ENCODE measurements at places on chromosomes 4 and X.
A peak's percentile ranks its signal among the peaks of the same experiment; 100 is the strongest.

- DNase-seq, result peak; percentile 12
Measured at GRCh38 chrX:147738265-147738664, 173.5 kb upstream of the FMR1 start.

DNA sequence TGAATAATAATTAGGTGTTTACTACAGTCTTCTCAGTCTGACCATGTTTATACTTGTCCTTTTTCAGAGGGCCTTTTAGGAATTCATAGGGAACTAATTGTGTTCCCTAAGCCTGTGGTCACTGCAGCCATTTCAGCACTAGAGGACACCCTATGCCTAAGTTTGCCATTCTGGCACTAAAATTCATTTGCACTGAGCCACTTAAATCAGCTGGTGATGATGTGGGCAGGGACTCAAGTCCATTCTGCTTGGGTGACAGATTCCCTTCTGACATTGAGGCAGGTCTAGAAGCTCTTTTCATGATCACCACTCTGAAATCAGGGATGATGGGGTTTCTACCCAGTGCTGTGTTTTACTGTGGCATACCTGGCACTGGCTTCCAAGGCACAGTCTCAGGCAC, 1178.9 kb upstream of the DIAPH2 start:
- DNase-seq, result no peak

DNA sequence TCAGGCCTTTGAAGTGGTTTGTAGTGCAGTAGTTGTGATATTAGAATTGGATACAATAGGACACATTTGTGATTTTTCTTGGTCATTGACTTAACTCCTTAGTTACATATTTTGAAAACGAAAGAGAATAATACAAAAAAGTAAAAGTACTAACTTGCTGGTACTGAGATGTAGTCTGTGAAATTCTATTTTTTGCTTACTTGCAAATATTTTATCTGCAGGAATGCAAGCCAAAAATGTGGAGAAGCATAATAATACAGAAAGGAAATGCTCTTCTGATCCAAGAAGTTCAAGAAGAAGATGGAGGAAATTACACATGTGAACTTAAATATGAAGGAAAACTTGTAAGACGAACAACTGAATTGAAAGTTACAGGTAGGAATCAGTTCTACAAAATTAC, 46.7 kb upstream of the TEX13A start:
- no peak for DNase-seq

GRCh38 chr4:106422766-106423165, 54.2 kb upstream of the GIMD1 start:
- no peak for DNase-seq

DNA sequence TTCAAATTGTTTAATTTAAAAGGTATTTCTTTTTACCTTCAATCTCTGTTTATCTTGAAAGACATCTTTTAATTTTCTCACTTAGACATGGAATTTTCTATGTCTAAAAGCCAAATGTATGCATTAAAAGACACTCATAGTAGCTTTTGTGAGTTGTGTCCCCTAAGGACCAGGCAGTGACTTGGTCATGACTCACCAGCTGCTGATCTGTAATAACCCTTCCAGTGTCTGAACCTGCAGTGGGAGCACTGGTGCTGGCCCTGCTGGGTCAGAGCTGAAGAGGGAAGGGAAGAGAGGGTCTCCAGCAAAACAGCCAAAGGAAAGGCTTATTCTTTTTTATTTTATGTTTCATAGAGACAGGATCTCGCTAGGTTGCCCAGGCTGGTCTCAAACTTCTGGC, 31.1 kb upstream of the SH3D19 start:
- DNase-seq, result no peak

- no peak for DNase-seq
Measured at GRCh38 chr4:18247189-18247588, 225.6 kb upstream of the LCORL start.

DNA sequence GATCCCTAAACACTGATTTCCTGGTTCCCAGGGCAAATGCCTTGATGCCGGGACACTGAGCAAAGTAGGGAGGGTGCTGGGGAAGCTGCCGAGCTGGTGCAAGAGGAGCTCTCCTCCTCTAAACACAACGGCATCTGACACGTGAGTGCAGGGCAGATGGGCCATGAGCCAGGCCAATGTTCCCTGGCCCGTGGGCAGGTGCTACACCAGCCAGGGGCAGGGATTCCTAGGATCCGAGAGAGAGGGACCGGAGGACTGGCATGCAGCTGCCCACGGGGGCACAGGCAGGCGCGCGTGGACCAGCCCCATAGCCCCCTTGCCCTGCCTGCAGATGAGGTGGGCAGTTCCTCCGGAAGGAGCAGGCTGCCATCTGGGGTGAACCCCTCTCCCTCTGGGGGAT, 66.8 kb upstream of the AFAP1 start:
- DNase-seq, result no peak

GRCh38 chr4:188780028-188780427, 640.8 kb downstream of the TRIML1 start:
- DNase-seq, result no peak

- no peak for DNase-seq
Measured at GRCh38 chrX:19990151-19990555, 708 bp downstream of the BCLAF3 start.

DNA sequence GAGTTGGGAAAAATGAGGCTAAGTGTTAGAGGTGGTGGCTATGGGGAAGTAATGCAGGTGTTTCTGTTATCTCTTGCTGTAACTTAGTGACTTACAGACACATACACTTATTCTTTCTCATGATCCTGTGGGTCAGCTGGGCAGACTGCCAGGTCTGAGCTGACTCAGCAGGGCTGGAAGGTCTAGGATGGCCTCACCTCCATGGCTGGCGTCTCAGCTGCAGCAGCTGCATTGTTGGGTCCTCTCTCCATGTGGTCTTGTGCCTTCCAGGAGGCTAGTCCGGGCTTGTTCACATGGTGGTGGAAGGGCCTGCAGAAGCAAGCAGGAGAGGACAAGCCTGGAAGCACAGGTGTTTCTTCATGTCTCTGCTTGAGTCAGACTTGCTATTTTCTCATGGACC, 172.7 kb downstream of the NHS start:
- no peak for DNase-seq

- DNase-seq, result no peak
Measured at GRCh38 chr4:159484864-159485263, 382.0 kb downstream of the RAPGEF2 start.

DNA sequence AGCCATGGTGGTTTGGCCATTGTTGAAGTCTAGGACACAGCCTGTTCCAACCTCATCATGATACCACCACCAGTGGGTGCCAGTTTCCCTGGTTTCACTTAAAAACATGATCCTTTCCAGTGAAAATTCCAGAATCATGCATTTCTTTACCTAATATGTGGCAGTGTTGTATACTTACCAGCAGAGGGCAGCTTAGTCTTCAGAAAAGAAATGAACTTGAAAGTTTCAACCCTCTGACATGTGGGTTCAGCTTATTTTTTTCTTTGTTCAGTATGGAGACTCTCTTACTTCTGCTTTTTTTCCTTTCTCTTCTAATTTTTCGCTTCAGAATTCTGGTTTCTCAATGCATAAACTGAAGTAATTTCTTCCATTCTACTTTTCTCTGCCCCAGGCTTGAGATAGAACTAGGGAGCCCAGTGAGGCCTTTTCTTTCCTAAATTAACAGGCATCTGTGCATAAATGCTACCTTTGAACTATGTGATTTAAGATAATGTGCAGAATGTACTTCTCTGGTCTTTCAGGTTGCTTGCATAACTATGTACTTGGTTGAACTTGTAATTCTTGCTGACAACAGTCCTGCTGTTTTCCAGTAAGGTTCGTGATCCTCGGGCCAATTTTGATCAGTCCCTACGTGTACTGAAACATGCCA, 10.7 kb downstream of the LIAS start:
- DNase-seq, result no peak

DNA sequence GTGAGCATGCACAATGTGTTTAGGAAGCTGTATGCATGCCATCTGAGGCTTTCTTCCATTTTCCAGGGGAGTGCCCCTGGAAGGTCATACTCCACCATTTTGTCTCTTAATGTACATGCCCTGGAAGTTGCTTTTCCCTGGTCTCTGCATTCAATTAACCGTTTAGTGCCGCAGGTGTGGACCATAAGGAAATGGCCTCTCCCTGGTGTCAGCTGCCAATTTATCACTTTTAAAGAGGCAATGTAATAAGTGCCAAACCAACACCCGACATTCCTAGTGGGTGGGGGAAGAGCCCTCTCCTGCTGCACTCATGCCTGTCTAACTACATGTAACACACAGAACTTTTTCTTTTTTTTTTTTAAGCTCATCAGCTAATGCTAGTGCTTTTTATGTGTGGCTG, 7.1 kb upstream of the BST1 start:
- no peak for DNase-seq

- no peak for DNase-seq
Measured at GRCh38 chr4:113157086-113157857, 107.8 kb downstream of the ANK2 start.

GRCh38 chr4:20680736-20681135, 19.5 kb upstream of the PACRGL start:
- DNase-seq, result no peak

GRCh38 chr4:169110633-169111032, 100.6 kb upstream of the CBR4 start:
- DNase-seq, result no peak

DNA sequence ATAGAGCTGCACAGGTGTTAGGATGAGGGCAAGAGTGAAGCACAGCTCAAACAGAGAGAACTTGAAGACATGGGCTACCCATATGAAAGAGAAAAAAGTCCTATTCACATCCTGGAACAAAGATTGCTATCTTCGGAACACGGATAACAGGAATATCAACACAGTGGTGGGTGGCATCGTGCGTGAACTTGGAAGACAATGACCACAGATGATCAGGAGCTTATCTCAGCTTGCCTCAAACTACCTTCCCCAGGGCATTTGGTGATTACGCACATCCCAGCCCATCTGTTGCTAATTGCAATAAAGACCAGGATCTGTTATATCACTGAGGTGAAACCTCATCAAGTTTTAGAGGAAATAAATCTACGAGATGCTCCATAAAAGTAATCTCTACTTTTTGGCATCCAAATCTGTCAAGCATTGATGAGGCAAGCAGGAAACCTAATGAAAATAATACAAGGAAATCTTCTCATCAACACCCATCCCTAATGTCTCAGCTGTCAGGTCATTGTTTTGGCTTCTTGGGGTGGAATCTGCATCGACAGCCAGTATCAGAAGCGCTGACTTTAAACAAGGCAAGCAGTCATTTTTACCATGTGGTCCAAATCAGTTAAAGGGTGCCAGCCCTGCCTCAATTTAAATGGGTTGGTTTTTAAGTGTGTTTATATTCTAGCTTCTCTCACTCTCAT, 188.2 kb downstream of the SPCS3 start:
- no peak for DNase-seq

DNA sequence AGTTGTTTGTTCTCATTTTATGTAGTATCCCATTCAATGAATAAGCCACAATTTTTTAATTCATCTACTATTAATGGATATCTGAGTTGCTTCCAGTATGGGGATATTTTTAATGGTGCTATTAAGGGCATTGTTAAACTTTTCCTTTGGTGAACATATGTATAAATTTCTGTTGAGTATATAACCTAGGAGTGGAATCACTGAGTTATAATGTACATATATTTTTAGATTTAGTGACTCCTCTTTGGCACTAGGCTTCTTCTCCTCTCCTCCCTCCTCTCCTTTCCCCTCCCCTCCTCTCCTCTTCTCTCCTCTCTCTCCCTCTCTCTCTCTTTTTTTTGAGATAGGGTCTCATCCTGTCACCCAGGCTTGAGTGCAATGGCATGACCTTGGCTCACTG, 26.4 kb downstream of the RBM47 start:
- DNase-seq, result no peak

DNA sequence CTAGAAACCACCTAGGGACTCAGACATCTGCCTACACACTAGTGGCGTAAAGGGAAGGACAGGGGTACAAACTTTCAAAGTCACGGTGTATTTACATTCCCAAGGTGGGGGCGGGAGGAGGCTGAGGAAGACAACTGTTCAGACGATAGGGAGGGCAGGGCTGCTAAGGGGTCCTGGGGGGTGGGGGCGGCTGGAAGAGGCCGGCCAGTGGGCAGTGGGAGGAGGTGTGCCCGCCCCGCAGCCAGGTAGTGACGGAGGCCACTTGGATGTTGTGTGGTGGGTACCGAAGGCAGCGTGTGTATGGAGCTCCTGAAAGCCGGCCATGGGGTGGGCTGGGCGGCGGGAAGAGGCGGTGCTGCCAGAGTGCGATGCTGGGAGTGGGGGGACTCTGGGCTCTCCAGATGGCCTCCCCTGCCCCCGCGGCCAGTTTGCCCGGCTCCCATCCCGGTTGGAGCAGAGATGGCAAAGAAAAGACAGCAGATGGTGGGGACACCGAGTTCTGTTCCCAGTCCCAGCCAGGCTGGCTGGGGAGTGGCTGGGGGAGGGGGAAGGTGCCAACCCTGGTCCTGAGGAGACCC, 24.2 kb downstream of the L1CAM start:
- DNase-seq, result no peak

GRCh38 chr4:85929961-85930665, 429.7 kb downstream of the MAPK10 start:
- no peak for DNase-seq

DNA sequence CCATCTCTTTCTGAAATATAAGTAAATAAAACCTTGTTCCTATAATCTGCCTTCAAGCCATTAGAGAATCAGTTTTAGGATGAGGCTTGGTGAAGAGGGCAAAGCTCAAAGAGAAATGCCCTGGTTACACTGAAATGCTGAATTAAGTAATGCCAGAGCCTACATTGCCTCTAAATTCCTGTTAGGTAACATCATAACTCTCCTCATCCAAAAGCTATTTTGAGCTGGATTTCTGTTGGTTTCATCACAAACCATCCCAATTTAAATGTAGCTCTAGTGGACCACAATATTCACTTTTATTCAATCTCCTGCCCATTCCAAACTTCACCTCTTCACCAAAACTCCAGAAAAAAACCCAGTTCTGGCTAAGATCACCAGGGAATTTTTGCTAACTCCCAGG, 1319.7 kb upstream of the TENM3 start:
- no peak for DNase-seq

GRCh38 chr4:121692261-121692660, 4.5 kb downstream of the ANXA5 start:
- no peak for DNase-seq

- no peak for DNase-seq
Measured at GRCh38 chr4:2361366-2362265, 56.8 kb downstream of the ZFYVE28 start.

DNA sequence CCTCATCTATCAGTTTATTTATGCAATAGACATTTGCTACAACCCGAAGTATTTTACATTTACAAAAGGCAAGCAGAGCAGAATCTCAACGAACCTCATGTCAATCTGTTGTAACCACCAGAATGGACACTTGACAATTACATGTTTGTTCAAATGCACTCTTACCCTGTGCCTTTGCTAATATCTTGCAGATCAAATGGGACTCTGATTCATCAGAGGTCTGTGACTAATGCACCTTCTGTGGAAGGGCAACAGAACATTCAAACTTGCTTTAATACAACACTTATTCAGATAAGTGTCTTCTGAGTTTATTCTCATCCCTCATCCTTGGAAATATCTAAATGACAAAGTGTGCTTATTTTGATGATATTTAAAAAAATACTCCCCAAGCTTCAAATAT, 644.7 kb upstream of the PCDH10 start:
- DNase-seq, result no peak

GRCh38 chr4:139988863-139989765, 164.9 kb downstream of the MAML3 start:
- DNase-seq, result peak; percentile 51
